ENCODE measurements at places on chromosomes 5 and 9.

- no peak for DNase-seq
These were observed 174.0 kb downstream of the PLK2 start for GRCh38 chr5:58285900-58286299.

- DNase-seq = no peak
These were observed 54.6 kb downstream of the SUB1 start for GRCh38 chr5:32639943-32640342.

- no peak for DNase-seq
These were observed 82.6 kb downstream of the MED27 start for GRCh38 chr9:131997076-131997475.

GRCh38 chr9:107404161-107404560 lies 85.4 kb downstream of the KLF4 start:
- no peak for DNase-seq

GRCh38 chr9:125106285-125106893 lies 36.9 kb downstream of the SCAI start:
- no peak for DNase-seq

- DNase-seq = peak; percentile 28
These were observed at the start of gene COL23A1 for GRCh38 chr5:178590141-178590923. TSS of gene COL23A1 (minus strand) at chr5:178590393.

- no peak for DNase-seq
These were observed 141.4 kb downstream of the TRIO start for GRCh38 chr5:14284392-14285148.

DNA sequence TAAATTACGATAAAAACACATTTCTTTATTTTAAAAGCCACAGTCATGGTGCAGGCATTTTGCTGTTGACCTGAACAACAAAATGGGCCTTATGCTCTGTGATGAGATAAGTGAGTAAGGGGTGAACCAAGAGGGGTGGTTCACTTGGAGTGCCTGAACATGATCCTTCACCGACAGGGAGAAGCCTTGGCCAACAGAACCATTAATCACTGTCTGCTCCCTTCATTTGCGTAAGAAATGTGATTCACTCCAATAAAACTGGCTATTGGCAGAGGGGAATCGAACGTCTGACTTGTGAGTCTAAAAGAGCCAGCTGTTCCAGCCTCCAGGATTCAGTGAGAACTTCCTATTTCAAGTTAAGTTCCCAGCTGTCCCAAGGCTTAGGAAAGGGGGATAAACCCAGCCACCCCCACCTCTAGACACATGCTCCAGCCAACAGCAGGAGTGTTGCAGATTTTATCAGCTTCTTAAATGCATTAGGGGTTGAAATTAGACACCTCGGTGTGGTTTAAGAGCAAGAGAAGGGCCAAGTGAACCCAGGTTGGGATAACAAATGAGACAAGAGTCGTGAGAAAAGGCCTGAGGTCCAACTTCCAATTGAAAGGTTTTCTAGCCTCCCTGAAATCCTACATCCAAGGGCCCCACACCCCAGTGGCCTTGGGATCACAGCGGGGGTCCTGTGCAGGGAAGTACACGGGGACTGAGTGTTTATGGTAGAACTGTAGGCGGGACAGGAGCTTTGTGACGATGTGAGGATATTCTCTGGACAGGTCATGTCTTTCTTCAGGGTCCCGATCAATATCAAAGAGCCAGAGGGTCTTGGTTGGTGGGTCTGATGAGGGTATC lies 131.4 kb upstream of the LHFPL2 start:
- no peak for DNase-seq

DNA sequence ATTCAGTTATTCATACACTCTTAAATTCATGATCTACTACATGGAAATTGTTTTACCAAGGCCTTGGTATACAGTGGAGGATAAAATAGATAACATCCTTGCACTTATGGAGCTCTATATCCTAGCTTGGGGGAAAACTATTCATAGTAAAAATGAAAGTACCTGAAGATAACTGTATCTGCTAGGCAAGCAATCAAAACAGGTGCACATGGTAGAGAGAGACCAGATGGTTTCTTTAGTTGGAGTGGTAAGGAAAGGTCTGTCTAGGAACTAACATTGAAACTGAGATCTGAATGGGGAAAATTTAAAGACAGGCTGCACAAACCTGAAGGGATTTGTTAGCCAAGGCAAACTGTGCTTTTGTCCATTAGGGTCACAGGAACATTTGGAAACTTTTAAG lies 11.1 kb upstream of the SLCO4C1 start:
- DNase-seq = no peak

DNA sequence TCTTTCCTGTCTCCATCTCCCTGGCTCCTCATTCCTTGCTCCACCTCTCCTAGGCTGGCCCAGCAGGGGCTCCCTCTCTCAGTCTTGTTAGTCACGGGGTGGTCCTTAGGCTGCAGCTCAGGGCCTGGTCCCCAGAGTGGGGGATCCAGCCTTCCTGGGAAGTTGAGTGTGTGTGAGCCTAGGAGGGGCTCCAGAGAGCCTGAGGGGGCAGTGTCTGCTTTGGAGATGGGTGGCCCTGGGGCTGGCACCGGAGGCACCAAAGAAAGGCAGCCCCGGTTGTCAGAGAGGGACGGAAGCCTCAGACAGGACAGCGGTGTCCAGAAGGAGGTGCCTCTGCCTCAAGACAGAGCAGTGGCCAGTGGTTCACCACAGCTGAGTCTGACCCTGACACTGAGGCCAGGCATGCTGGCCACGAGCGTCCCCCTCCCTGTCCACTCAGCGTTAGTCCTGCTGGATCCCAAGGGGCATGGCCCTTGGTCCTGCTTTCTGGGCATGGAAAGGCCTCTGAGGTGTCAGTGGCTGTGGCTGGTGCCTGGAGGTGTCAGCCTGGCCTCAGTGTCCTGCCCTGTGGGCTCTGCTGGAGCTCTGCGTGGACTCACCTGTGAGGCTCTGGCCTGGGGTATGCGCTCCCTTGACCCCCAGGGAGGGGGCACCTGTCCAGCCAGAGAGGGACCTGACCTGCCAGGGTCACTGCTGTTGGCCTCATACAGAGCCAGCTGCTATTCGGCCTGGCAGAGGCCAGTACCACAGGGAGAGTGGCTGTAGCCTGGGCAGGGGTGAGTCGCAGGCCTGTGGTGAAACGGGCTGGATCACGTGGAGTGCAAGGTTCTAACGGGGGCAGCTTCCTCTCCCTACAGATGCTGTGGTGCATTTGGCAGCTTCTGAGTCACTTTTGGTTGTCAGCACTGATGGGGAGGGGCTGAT lies 130.6 kb downstream of the CACNA1B start:
- DNase-seq = no peak

Data from NT2/D1 (cell line).